Stimulated activated CD4-positive, alpha-beta T cell treated with anti-CD3 and anti-CD28 coated beads, Interleukin-4, amount 100 ng/mL, for 4 hours (primary cell): ENCODE measurements at places on chromosomes 11 and 22.
A peak's percentile ranks its signal among the peaks of the same experiment; 100 is the strongest.

DNA sequence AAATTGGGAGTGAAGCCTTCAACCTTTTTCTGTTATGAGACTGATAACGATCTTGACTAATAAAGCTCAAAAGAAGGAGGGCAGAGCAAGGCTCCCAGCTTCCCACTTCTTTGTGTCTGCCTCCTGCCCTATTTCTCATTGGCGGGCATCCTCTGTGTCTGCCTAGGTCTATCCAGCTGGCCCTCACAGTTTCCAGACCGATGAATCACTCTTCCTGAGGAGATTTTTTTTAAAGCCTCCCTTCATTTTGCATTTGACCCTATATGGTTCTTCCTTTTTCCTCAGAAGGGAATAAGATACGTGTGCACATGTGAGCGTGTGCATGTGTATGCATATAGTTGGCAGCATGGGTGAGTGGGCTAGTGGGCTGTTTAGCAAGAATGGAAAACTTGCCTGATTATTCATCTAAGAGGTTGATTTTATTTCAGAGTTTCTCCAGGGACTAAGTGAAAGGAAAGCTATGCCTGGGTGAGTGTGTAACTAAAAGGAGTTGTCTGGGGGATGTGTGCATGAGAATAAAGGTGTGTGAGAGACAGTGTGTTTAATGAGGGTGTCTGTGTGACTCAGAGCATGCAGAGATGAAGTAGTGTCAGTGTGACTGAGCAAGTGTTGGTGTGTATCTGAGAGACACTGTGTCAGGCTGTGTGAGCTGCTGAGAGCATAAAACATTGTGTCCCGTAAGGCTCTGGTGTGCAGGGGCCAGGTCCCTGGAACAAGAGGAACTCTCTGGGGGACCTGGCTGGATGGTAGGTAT lies 12.2 kb downstream of the PHLDB1 start:
- DNase-seq = no peak

DNA sequence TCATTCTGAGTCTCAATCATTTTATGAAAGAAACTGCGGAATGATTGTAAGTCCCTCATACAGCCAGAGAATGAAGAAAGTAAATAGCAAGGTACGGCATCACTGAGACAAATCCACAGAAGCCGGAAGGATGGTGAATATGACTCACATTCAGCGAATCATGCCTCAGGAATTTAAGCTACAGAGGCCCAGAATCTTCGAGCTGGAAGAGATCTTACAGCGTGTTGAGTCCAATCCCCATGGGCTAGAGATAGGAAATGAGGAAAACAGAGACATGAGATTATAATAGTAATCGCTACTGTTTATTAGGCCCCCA lies 173.2 kb downstream of the KIF18A start:
- no peak for DNase-seq

GRCh38 chr11:65056999-65057398 lies 1.4 kb downstream of the NAALADL1 start:
- DNase-seq = no peak

GRCh38 chr11:111429066-111429506 lies 50.0 kb upstream of the POU2AF1 start:
- peak; percentile 51 for DNase-seq

DNA sequence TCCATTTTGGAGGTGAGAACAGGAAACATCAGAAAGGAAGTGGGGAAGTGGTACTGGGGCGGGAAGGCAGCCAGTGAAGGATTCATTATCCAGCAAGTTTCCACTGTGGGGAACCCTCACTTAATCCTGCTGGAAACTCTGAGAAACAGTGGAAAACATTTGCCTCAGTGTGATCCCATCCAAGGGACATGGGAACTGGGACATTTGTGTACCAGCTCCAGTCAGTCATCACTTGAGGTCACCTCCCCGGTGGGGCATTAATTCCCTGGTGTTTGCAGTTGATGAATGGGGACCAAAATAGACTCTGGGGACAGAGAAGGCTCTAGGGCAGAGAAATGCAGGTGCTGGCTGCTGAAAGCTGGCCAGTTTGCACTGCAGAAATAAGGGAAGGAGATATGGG lies 599.9 kb downstream of the BUD13 start:
- DNase-seq = no peak

DNA sequence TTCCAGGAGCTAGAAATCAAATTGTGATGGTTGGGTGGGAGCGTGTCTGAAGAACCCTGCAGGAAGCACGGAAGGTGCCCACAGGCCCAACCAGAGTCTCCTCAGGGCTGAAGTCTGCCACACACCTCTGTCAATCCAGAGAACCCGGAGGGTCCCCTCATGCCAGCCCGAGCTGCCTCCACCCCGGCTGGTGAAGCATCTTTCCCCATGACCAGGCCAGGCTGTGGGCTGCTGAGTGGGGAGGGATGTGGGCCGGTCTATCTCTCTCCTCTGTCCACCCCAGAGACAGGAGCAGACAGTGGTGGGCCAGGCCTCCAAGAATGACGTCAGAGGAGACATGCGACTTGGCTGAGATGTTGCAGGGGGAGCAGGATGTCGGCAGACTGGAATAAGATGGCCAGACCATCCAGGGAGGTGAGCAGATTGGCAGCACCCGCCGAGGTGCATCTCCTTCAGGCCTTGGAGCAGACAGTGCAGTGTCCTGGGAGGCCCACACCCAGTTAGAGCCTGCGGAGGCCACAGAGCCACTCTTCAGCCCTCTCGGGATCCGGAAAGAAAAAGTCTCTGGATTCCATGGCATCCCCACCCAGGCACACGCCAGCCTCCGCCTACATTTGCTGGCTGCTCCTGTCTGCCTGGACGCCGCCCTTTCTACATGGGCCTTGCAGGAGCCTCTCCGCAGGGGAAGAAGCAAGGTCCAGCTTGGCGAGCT lies 1524.9 kb downstream of the BRD1 start:
- no peak for DNase-seq

GRCh38 chr11:75204685-75205563 lies 35.6 kb upstream of the TPBGL start:
- DNase-seq = peak; percentile 81

- no peak for DNase-seq
Measured at GRCh38 chr11:107307991-107308390, 149.6 kb downstream of the CWF19L2 start.

DNA sequence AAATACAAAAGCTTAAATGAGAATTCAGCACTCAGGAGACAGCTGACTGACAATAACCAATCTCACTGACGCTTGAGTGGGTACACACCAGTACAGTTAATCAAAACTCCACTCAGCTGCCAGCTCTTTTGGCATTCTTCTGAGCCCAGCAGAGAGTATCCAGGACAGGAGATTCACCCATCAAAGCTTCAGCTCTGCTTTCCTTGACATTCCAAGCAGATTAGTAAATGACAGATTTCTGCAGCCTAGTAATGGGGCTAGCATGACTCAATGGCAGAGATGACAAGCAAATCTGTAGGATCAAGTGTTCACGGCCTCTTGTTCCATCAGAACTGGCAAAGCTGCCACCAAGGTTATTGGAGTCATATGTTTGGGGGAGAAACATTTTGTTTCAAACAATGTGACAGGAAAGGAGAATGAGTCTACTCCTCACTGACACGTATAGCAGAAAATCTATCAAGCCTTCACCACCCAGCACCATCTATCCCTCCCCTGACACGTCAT lies 420.0 kb downstream of the DYNC2H1 start:
- DNase-seq = no peak

DNA sequence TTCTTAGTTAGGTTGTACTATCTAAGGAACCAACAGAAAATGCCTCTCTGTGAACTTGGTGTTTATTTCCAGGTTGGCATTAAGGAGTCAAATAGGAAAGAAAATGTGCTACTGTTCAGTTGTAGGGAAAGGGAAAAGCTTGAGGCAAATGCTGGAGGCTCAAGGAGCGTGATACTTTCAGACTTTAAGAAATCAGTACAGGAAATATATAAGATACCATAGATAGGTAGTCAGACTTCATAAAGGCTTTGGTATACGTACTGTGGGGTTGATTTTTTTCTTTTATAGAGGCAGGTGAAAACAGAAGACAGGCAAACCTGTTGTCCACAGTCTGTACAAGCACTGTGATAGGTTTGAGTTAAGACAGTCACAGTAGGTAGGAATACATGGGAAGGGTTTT lies 30.8 kb downstream of the EP300 start:
- no peak for DNase-seq

DNA sequence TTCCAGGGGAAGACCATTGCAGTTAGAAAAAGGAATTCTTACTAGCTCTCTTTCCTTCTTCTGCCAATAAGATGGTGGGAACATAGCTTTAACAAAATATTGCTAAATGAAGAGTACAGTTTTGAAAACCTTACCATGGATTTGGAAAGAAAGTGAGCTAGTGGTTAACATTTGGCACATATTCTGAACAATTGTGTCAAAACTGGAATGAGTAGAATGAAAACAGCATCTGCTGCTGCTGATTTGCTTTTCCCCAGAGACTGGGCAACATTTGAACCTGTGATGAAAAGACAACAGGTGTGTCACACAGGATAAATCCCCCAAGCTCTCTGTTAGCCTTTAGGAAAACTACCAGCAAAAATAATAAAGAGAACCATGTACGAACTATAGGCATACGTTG lies 761.4 kb downstream of the KCNA4 start:
- DNase-seq = no peak

DNA sequence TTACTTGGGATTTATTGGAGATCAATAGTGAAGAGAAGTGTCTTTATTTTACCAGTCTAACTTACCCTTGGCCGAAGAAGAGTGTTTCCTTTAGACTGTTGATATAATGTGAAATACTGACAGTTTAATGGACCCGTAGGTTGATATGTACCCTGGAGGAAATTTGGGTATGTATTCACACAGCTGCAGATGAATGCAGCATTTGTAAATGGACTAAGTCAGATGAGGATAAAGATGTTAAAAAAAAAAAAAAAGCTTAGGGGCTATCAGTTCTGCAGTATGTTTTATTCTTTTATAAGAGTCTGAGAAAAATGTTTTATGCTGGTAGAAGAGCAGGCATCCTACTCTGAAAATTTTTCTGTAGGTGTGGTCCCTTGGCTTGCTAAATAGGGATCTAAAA lies 2.7 kb downstream of the REXO2 start:
- DNase-seq = no peak
